ENCODE measurements at places on chromosomes 1 and 21.

GRCh38 chr1:8562881-8563865 lies 245.3 kb downstream of the SLC45A1 start:
- DNase-seq = no peak

DNA sequence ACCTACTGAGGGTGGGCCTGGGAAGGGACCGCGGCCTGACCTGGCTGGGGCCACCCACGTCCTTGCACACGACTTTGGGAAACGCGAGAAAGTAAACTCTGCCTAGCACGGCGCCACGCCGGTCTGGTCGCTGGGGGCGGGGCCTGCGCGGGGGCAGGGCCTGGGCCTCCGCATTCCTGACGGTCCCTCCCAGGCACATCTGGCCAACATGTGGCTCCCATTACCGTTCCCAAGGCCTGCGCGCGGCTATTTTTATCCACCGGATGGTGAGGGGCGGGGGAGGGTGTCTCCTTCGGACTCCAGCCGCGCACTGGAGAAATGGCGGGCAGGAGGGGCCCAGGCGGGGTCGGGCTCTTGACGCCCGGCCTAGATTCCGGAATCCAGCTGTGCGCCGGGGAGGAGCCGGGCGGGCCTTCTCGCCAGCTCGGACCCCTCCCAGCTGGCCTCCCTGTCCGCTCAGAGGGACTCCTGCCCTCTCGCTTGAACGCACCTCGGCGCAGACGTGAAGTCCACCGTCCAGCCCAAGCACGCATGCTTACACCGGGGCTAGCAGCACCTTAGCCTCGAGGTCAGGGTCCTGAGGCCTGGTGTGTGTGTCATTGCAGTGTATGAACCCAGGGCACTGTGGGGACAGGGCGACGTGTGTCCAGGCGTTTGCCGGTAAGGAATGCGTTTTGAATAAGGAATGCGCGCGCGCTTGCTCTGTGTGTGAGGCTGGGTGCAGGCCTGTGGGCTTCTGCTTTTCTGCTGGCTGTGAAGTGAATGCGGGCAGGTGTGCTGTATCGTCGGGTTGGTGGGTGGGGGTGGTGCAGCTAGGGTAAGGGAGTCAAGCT lies 2.1 kb downstream of the EVA1B start:
- DNase-seq = no peak

DNA sequence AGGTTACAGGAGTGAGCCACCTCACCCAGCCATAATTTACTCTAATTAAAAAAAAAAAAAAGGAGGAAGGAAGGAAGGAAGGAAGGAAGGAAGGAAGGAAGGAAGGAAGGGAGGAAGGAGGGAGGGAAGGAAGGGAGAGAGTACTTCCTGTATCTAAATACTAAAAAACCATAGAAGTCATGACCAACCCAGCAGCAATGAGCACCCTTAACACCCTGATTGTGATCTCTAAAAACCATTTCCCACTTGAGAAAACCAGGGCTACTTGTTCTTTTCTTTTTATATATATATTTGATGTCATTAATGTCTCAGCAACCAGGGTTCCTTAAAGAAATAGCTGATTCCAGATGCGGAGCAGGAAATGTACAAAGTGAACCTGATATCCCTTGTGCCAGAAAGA lies 31.2 kb downstream of the ARID4B start:
- DNase-seq = no peak

DNA sequence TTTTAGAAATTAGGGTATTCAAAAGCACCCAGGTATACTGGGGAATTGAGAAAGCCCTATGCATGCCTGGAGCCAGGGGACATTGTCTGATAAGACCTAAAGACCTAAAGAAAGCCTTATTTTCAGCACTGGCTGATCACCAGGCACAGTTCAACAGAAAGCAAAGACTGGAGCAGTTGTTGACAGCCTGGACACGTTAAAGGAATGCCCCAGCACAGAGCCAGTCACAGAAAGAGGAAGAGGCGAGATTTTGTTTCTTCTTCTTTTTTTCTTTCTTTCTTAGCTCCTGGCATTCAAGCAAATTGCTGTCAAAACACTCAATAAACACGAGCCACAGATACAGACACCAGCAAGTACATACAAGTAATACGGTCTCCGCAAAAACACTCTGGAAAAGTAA lies 40.4 kb downstream of the RNF187 start:
- DNase-seq = no peak

DNA sequence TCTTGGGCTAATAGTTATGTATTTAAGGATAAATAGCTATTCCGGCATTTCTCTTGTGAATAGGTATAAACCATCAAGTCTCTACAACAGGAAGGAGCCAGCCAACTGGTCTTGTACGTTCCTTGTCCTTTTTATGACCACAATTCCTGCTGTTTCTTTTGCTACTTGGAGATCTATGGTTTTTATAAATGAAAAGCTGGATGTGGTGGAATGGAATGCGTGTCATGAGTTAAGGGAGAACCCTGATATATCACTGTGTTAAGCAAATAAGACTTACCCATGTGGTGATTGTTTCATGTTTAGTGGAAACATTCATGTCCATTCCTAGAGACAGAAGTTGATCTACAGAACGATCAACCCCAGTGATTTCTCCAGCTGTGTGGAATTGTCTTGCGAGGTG lies 282.1 kb downstream of the RPS6KC1 start:
- DNase-seq = no peak

- DNase-seq = no peak
Measured at GRCh38 chr1:161158316-161159010, 837 bp upstream of the USP21 start.

- no peak for DNase-seq
Measured at GRCh38 chr1:44994309-44994898, 8.0 kb upstream of the EIF2B3 start.

- no peak for DNase-seq
Measured at GRCh38 chr1:95620076-95620475, 386.1 kb downstream of the RWDD3 start.

- no peak for DNase-seq
Measured at GRCh38 chr21:15058854-15059263, 5.9 kb downstream of the NRIP1 start.

DNA sequence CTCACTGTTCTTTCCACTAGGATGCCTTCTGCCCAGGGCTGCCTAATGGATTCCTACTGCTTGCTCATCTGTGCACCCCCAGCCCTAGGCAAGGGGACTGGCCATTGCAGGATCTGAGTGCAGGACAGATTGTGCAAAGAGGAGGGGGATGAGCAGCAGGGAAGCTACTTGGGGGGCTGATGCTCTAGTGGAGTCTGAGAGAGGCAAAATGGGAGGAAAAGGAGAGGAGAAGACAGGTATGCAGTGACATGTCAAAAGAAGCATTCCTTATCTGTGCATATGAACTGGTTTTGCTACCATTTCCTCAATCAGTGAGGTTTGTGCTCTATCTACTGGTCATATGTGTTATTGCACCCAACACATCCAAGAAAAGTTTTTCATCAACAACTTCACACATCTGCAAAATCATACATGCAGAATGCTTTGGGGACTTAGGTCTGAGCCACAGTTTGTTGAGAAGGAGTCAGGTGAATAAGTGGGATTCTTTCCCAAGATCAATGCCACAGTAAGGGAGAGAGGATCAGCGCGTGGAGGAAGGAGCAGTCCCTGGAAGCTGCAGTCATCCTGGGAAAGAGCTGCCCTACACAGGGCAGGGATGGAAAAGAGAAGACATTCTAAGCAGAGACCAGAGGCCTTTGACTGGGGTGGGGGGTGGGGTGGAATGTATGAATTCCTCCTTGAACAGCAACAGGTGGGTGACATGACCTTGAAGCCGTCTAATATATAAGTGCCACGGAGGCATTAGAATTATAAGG lies 14.4 kb downstream of the SLC5A9 start:
- DNase-seq = no peak

GRCh38 chr21:16169102-16169511 lies 439.3 kb downstream of the USP25 start:
- no peak for DNase-seq

DNA sequence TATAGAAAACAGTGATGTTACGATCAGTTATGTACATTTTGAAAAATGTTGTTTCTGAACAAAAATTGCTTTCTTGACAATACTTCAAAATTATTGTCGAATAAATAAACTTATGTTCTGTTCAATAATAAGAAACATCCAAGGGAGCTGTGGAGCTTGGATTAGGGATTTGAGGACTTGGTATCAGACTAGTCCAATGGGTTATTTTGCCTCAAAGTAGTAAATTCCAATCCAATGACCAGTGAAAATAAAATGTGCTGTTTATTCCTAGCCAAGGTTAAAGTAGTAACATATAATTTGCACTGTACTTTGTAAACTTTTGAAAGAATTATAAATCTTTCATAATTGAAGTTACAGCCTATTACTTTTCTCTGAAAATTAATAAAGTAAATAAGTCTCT lies 79.1 kb upstream of the IVNS1ABP start:
- no peak for DNase-seq

DNA sequence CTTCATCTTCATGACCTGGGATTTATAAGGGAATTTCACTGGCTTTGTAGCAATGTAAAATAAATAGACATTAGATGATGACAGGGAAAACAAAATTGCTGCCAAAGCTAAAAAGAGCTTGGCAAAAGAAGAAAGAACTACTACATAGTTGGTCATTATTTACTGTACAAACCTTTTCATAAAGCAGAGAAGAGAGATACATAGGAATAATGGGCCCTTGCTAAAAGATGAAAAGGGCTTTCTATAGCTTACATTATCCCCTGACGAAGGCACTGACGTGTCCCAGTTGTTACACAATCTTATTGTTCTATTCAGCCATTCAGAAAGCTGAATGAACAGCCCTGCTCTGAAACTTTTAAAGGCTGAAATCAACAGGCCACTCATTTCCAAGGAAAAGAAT lies 57.1 kb downstream of the ZC3H11B start:
- DNase-seq = no peak

DNA sequence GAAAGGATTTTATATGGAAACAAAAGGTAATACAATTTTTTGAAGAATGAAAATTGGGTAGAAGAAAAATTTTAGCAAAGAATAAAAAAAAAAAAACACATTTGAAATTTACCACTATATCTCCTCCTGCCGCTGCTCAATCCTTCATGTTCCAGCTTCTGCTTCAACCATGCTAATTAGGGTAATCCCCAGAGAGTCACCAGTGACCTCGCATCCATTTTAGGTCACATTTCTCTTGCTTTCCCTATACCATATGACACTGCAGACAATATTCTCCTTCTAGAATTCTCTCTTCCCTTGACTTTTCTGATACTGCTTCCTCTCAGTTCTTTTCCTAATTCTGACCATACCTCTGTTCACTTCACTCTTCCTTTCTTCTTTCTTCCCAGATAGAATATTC lies 237.1 kb downstream of the USH2A start:
- no peak for DNase-seq

GRCh38 chr1:65392497-65392896 lies 28.0 kb upstream of the LEPR start:
- no peak for DNase-seq

- no peak for DNase-seq
Measured at GRCh38 chr1:77590651-77591050, 91.8 kb downstream of the ZZZ3 start.

- no peak for DNase-seq
Measured at GRCh38 chr21:42059721-42060120, 11.4 kb upstream of the UMODL1 start.

GRCh38 chr1:30040081-30041019 lies 683.0 kb downstream of the MATN1 start:
- no peak for DNase-seq

- no peak for DNase-seq
Measured at GRCh38 chr1:44260792-44261170, 47.5 kb downstream of the DMAP1 start.

- DNase-seq = no peak
Measured at GRCh38 chr21:27300770-27301169, 333.9 kb upstream of the ADAMTS5 start.

- DNase-seq = no peak
Measured at GRCh38 chr1:171257607-171258076, 9.3 kb downstream of the FMO1 start.

DNA sequence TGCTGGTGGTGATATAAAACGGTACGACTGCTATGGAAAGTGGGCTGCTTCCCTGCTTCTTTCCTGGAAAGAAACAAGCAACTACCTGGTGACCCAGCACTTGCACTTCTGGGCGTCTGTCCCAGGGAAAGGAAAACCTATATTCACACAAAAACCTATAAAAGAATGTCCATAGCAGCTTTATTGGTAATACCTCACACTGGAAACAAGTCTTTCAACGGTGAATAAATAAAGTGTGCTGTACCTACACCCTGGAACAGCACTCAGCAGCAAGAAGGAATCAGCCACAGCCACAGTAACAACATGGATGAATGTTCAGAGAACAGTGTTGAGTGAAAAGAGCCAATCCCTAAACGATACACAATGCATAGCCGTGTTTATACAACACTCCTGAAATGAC lies 19.9 kb downstream of the SLC19A1 start:
- no peak for DNase-seq

DNA sequence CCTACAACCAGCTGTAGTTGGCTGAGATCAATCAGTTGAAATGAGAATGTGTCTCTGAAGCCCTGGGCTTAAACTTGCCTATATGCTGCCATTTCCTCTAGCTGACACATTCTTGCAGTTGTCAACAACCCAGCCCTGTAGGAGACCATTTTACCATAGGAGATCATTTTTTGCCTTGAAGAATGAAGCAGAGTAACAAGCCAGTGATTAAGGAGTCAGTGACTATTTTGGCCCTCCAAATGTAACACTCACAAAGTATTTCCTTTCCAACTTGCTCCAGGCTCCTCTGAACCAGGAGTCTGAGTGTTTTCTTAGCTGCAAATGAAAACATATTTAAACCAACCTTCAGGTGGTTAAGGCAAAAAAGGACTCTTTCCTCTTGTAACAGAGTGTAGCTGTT lies 183.5 kb downstream of the ZZZ3 start:
- no peak for DNase-seq

DNA sequence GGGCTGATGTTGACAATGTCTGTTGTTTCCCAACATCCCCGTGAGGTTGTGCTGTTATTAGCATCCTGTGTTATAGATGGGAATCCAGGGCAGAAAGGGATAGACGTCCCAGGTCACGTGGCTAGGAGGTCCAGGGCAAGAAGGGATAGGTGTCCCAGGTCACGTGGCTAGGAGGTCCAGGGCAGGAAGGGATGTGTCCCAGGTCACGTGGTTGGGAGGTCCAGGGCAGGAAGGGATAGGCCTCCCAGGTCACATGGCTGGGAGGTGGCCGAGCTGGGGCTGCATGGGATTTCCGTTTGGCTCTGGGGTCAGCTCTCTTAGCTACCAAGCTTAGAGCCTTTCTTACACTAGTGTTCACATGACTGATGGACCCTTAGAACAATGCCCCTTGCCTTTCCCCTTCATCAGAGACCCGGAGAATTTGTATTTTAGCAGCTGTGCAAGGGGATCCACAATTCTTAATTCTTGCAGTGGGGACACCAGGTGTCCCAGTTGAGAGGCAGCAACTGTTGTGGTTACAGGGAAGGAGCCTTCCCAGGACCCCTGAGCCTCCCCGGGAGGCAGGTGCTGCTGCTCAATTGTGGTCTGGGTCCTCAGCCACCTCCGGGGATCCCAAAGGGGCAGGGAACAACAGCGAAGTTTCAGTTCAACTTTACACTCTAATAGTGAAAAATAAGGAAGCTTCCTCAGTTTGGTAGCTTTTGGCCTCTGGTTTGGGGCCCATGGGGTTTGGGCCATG lies 69.2 kb downstream of the UMODL1 start:
- no peak for DNase-seq

- no peak for DNase-seq
Measured at GRCh38 chr1:200969726-200970561, 53.6 kb downstream of the KIF21B start.

All from nucleus accumbens (tissue), 56 donors.